ENCODE measurements at places on chromosomes 1 and 21.

DNA sequence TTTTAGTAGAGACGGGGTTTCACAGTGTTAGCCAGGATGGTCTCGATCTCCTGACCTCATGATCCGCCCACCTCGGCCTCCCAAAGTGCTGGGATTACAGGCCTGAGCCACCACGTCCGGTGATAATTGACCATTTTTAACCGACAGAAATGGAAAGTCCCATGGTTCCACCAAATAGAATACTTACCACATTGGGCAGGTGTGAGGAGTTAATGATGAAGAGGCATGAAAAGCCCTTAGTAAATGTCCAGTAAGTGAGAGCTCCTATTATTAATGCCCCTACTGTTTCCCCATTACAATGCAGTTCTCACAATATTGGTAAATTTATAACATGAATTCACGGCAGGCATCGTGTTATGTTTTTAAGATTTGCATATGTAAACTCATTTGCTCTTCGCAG lies 8.1 kb upstream of the GCLM start:
- no peak for DNase-seq

GRCh38 chr1:183600136-183600535 lies 9.9 kb upstream of the NCF2 start:
- peak; percentile 68 for DNase-seq

DNA sequence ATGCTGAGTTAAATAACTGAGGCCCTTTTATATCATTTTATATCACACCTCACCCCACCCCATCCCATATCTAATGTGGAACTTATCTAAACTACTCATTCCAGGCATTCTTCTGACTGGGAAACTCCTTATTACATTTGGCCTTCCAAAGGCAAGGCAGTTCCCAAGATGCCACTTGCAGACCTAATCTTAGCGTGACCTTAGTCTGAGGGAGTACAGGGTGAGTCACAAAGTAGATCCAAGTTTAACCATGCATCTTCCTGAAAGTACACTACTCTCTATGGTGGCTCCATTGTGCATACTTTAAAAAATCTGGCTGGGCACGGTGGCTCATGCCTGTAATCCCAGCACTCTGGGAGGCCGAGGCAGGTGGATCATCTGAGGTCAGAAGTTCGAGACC lies 353.6 kb upstream of the C1orf87 start:
- DNase-seq: no peak

- no peak for DNase-seq
Observed at GRCh38 chr1:151864411-151864810, 10.9 kb upstream of the THEM5 start.

- DNase-seq: no peak
Observed at GRCh38 chr1:73161418-73161817, 879.1 kb upstream of the NEGR1 start.

- DNase-seq: no peak
Observed at GRCh38 chr1:225617479-225617878, 35.4 kb downstream of the ENAH start.

GRCh38 chr1:104266612-104267011 lies 516.9 kb downstream of the AMY1C start:
- DNase-seq: no peak

DNA sequence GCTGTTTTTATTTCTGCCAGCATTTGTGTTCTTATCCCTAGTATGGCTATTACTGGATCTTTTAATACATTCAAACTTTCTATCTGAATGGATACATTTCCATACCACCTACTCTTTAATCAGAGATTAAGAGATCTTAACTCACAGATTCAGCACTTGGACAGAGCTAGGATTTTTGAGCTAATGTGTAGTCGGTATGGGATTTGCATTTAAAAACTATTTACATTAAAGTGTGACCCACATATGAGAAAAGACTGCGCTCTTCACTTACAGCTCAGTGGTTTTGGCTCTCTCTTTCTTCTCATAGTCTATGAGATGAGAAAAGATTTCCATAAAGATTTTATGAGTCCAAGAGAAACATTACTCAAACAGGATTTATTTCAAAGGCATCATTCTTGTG lies 16.4 kb downstream of the HMGB4 start:
- DNase-seq: peak; percentile 70

DNA sequence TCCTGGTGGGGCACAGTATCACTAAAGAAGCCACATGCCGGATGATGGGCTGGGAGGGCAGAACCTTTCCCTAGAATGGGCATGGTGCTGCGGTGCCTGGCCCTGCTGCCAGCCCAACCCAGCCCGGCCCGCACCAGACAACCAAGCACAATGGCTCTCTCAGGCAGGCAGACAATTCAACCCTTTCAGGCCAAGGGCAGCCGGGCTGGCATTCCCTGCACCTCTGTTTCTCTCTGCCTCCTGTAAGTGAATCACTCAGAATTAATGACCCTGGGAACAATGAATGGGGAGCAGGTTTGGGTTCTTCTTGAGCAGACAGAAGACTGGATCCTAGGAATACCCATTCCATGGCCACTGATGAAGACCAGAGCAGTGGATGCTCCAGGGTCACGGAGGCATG lies 41.0 kb upstream of the IFFO2 start:
- DNase-seq: no peak

DNA sequence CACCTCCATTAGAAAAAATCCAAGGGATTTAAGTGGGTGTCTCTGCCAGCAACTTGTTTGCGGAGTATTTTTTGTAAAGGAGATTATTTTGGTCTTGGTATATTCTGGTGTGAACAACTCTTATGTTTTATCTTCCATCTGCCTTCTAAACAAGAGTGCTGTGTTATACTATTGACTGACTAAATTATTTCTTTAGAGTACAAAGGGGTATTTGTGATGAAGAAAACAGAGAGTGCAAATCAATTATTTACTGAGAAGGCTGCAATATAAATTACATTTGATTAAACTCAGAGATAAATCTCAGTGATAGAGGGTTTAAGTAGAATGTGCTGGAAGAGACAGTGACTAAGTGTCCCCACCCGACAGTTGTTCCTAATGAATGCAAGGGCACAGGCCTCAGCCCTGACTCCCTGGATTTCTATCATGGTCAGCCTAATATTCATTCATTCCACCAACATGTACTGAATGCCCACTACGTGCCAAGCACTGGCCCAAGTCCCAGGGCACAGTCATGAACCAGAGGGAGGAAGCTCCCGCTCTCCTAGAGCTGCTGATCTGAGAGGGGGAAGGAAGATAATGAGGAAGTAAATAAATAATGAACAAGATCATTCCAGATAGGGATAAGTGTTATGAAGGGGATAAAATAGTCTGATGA lies 196.9 kb upstream of the C8B start:
- no peak for DNase-seq

- DNase-seq: no peak
Observed at GRCh38 chr1:7584643-7585042, 186.5 kb upstream of the VAMP3 start.
